ENCODE measurements at places on chromosomes 3 and 15. TPM values are rescaled to one million over a fixed set of nuclear protein-coding genes. Genes with fewer than 3 reads are reported as not detected.

AMOTL2 gene
- 36.6 TPM for total RNA-seq

COL6A5 gene
- not detected for total RNA-seq

CCR9 gene
- not detected for total RNA-seq

C2CD4B gene
- total RNA-seq: 0.60 TPM

TMEM202 gene
- not detected for total RNA-seq

MYL3 gene
- total RNA-seq: 1,482 TPM

LIPH gene
- total RNA-seq: not detected

CLDN11 gene
- total RNA-seq: 2.3 TPM

TTLL13 gene
- total RNA-seq: not detected

SCN5A gene
- total RNA-seq: 34.2 TPM

SLC12A6 gene
- total RNA-seq: 17.0 TPM

HIGD2B gene
- not detected for total RNA-seq

DISP2 gene
- total RNA-seq: 0.62 TPM

SCN11A gene
- total RNA-seq: not detected

GOLGA8R gene
- total RNA-seq: 1.4 TPM
